ENCODE measurements at places on chromosomes 3 and 15. TPM values are rescaled to one million over a fixed set of nuclear protein-coding genes. Genes with fewer than 3 reads are reported as not detected.

Gene EBLN2
- 7.2 TPM for total RNA-seq

Gene FGD5
- total RNA-seq = 82.4 TPM

Gene MINAR1
- total RNA-seq = 0.56 TPM

Gene LRRC31
- total RNA-seq = not detected
